ENCODE measurements at places on chromosomes 7 and 10.

- DNase-seq: no peak
These were observed 149.5 kb downstream of the CDH23 start for GRCh38 chr10:71546220-71546619.

DNA sequence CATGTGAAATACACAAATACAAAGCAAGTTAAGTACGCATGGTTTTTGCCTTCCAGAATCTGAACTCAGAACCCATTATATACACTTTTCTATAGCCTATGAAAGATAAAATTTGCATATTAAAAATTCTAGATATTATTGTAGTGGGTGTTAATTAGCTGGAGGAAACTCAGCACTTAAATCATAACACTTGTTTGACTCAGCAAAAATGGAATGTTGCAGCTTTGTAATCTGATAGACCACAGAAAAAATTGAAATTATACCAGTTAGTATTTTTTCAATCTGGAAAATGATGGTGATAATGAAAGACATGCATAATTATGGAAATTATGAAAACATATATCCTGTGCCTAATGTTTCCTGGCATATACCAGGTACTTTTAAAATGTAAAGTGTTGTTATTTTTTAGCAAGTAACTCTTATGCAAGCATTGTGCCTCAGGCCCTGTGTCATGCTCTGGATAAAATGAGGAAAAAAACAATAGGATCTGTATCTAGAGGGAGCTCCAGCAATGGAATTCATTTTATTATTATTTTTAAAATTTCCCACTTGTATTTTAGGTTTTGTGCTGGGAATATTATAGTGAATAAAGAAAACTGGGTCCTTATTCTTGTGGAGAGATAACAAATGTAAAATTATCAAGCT, 490.4 kb upstream of the SEMA3A start:
- DNase-seq: no peak

DNA sequence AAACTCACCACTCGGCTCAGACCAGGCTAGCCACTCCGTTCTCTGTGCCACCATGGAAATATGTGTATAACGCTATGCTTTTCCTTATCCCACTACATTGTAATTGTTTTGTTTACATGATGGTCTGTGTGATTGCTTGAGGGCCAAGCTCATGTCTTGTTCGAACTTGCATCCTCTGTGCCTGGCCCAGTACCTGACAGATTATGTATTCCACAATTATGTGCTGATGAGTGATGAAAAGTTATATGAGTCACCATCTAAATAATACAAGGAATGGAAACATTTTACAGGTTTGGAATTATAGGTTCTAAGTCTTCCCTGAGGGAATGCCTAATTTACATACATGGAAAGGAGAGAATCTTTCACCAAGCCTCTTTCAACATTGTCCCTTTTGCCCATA, 137.4 kb downstream of the C7orf25 start:
- DNase-seq: no peak

DNA sequence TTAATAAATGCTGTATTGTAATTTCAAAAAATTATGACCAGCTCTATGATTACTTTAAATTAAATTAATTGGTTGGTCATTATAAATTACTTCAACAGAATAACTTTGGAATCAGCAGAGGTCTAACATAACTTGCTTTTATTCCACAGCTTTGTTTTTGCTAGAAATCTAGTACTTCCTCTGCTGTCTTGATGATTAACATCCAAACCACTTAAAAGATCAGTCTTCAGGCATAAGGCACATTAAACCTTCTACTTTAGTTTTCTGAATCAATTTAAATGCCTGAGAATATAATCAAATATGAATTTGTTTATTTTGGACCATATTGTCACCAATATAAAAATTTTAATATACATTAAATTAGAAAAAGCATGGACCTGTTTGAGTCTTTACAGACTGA, 465.3 kb downstream of the ARL4A start:
- no peak for DNase-seq

- DNase-seq: no peak
These were observed 522.9 kb downstream of the NRG3 start for GRCh38 chr10:82397854-82398253.

- DNase-seq: no peak
These were observed 130.4 kb upstream of the GHITM start for GRCh38 chr10:84008878-84009277.

DNA sequence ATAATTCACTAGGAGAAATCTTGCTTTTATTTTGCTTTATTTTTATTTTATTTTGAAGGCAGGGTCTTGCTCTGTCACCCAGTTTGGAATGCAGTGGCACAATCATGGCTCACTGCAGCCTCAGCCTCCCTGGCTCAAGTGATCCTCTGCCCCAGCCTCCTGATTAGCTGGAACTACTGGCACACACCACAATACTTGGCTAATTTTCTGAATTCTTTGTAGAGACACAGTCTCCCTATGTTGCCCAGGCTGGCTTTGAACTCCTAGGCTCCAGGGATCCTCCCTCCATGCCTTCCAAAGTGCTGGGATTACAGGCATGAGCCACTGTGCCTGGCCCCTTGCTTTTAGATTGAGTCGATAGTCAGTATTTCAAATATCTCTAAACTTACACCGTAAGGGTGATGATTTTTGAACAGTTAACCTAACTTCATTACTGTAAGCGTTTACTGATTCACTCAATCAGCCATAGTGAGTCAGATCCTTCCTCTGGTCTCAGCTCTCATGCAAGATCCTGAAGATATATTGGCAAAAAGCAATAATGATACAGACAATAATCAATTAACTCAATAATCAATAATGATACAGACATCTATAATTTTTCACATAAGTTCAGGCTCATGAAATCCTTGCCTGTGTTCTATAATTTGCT, 239.5 kb downstream of the KIAA1217 start:
- DNase-seq: no peak

- no peak for DNase-seq
These were observed 1.7 kb downstream of the TES start for GRCh38 chr7:116211913-116212596.

DNA sequence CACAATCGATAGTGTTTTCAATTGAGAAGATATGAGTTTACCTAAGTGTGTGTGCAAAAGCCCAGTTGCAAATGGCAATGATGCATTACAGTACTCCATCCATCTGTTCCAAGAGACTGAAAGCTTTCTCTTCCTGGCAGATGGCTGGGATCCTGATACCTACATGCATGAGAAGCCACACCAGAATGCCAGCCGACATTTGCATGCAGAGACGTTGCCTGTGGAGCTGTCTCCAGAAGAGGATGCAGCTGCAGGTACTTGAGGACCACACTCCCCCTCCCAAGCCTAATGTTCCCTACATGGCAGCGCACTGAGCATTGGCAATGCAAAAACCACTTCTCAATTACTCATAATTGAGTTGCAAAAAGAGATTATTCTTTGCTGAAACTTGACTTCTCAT, 332.1 kb downstream of the WDR11 start:
- no peak for DNase-seq

GRCh38 chr7:87797798-87798403, 78.3 kb downstream of the SLC25A40 start:
- peak; percentile 14 for DNase-seq

DNA sequence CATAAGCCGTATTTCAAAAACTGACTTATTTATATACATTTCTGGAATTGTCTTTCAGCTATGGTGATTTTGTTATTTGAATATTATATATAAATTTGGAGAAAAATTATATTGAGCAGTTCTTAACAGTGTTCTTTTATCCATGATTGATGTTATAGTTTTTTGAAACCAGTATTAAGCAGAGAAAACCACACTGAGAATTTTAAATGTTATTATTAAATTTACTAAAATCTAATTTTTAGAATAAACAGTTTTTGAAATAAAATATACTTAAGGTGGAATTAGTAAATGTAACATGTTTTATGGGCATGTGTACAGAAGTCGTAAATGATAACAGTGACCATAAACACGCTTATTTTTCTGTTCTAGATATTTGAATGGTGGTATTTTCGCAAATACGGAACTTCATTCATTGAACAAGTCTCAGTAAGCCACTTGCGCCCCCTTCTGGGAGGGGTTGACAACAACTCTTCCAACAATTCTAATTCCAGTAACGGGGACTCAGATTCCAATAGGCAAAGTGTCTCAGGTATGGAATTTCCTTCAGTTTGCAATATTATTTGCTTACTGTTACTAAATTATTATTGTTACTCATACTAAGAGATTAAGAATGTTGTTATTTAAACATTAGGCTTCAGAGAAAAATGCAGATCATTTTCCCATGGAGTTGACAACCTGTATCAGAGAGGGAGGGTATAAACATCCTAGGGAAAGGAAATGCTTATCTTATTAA, 166.1 kb downstream of the ST7 start:
- DNase-seq: peak; percentile 63

GRCh38 chr10:34184939-34185386, 630.1 kb downstream of the PARD3 start:
- DNase-seq: no peak

DNA sequence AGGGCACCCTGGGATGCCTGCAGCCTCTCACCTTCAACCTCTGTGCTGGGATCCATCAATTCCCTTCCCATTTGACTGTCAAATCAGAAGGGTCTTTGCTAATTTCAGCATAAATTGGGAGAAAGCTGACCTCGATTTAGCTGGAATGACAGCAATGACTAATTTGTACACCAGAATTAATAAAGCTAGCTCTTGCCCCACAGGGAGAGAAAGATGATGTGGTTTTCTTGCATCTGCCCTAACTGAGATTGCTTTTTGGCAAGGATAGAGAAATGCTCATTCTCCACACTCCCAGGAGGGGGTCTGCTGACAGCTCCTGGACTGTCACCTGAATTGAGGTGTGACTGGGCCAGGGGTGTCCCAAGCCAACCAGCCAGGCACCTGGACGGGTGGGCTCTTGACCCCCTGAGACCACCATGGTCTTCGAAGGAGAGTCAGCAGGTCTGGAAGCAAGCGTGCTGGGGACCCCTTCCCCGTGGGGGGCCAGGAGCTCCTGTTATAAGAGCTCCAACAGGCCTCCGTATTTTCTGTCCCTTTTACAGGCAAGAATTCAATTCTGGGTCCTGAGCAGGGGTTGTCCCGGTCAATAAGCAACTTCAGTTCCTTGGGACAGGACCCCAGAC, 42.1 kb downstream of the RBM17 start:
- DNase-seq: no peak

DNA sequence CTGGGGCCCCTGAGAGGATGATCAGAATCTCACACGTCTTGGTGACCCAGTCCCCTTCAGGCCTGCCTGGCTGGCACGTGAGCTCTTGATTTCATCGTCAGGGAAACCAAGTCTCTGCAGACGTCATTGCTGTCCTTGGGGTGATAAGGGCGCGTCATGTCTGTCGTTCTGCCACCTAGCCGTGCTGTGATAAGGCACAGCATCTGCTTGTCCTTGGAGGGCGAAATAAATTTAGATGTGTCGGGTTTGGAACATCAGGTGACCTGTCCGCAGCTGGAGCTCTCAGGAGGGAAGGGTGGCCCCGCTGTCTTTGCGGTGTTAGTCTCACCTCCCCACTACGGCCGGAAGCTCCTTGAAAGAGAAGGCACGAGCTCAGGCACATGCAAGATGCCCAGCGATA, 129.2 kb downstream of the GRK5 start:
- DNase-seq: no peak

GRCh38 chr10:110556969-110557601, 10.4 kb upstream of the SMC3 start:
- peak; percentile 20 for DNase-seq

GRCh38 chr10:27413387-27413786, 90.7 kb upstream of the RAB18 start:
- DNase-seq: no peak

DNA sequence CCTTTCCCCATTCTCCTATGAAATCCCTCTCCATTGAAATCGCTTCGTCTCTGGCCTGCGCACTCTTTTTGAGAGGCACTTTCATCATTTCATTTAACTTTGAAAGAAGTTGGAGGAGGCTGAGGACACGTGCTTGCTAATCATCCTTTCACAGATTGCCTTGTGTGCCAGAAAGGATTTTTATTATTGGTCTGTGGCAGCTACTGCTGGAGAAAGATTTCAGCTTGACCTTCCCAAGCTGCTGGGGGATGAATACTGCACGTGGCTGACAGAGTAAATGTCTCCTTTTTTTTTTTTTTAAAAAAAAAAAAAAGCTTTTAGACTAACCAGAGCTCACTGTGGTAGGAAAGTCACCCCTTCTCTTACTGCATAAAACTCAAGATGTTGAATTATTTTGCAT, 44.2 kb upstream of the KCNIP2 start:
- no peak for DNase-seq

- no peak for DNase-seq
These were observed 398 bp downstream of the DENND11 start for GRCh38 chr7:141701489-141702046.

DNA sequence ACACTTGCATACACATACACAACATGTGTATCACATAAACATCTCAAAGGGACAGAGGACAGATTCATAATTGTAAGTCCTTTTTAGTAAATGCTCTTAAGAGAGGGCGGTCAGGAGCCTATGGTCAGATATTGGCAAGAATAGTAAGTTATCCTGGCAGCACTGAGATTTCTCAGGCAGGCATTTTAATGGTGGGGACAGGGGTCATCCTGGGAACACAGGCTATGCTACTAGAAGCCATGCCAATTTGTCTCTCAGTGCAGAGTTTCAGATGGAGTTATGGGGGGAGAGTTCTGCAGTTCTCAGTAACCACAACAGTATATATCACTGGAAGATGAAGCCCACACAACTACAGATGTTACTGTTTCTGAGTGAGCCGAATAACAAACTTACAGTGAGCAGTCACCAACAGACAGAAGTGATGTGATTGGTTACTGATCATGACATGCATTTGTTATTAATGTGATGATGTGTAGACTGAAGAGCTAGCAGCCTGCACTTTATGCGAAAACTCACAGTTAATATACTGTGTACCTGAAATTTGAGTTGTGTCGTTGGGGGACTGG, 16.4 kb downstream of the ZNF487 start:
- no peak for DNase-seq

DNA sequence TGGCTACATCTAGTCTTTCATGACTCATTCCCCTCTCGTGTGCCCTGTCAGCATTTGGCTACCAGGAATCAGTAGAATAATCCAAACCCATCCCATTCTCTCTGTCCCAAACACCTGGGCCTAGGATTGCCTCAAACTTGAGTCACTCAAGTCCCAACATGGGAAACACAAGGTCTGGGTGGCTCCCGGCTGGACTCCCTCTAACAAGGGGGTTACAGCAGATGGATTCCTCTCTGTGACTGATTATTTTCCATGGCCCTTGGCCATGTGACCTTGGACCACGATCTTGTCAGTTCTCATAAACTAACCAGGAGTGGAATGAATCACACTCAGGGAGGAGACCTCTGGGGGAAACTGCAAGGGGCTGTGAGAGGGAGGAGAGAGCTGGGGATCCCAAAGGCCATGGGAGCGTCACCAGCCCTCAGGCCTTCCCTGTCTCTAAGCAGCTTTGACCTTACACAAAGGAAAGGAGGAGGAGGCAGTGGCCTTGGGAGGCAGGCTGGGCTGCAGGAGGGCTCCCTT, 533.1 kb downstream of the KCNMA1 start:
- no peak for DNase-seq

- DNase-seq: no peak
These were observed 57.7 kb upstream of the SPOCK2 start for GRCh38 chr10:72146071-72146470.

GRCh38 chr7:127047521-127047920, 205.2 kb downstream of the GRM8 start:
- DNase-seq: no peak

Measured in KG1 (cell line).